ENCODE measurements at places on chromosomes 5 and 9.

GRCh38 chr9:135456436-135457104 lies 23.0 kb upstream of the PPP1R26 start:
- H3K27ac ChIP-seq, result no peak overlapping the region
- no peaks in the 10 kb centered on the region for H3K36me3 ChIP-seq
- H3K27me3 ChIP-seq, result no peaks in the 10 kb centered on the region
- no peak for DNase-seq
- H3K4me3 ChIP-seq, result no peak overlapping the region

- no peaks in the 10 kb centered on the region for H3K4me1 ChIP-seq
- no peaks in the 10 kb centered on the region for H3K36me3 ChIP-seq
- H3K27me3 ChIP-seq, result no peaks in the 10 kb centered on the region
- no peak overlapping the region for H3K4me3 ChIP-seq
- no peak for DNase-seq
- H3K27ac ChIP-seq, result no peak overlapping the region
Measured at GRCh38 chr9:123099548-123099947, 66.1 kb downstream of the GPR21 start.

DNA sequence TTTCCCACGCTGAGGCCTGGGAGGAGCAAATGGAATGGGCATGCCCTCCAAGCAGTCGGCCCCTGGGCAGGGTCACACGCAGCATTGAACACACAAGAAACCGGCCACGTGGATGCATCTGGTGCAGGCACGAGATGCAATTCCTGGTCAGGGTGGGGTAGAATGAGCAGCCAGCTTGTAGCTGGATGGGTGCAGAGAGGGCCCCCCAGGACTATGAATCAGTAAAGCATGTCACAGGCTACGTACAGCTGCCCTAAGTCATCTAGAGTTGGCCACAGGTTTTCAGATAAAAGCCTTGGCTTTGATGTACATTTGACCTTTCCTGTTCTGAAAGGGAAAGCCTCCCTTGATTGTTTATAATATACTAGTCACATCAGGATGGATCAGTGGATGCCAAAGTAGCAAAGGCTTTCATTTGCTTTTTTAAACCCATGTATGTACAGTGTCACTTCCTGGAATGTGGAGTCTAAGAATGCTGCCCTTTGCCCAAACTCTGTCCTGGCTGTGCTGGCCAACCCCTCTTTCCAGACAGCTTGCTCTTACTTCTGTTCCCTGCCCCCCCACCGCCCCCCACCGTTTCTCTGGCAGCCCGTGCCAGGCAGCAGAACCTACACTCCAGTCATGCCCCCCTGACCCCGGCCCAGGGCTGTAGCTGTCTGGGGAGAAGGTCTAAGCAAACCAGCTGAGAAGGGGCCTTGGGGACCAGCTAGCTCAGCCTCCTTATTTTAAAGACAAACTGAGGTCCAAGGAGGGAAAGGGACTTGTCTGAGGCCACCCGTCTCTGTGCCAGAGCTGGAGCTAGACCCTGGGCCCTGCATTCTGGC lies 169.2 kb downstream of the HSPA4 start:
- DNase-seq, result no peak
- no peak overlapping the region for H3K27ac ChIP-seq
- no peaks in the 10 kb centered on the region for H3K4me1 ChIP-seq
- no peaks in the 10 kb centered on the region for H3K27me3 ChIP-seq
- no peaks in the 10 kb centered on the region for H3K36me3 ChIP-seq

DNA sequence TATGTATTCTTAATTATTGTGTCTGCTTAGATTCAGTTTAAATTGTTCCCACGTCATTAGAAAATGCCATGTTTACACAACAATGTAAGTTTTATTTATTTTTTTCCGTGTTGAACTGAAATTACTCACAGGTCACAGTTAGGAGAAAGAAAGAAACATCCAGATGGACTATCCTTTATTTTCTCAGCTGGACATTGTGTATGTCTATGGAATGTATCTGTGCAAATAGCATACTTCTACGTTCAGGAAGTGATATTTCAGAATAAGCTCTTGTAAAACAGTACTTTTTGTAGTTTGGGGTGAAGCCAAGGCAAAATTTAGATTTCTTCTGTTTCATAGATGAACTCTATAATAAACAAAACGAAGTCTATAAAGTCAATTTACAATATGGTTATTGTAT lies 249.0 kb upstream of the ZNF608 start:
- no peak for DNase-seq
- H3K4me3 ChIP-seq, result no peak overlapping the region
- H3K27me3 ChIP-seq, result no peaks in the 10 kb centered on the region
- no peaks in the 10 kb centered on the region for H3K4me1 ChIP-seq

GRCh38 chr5:124732428-124733328 lies 13.8 kb downstream of the ZNF608 start:
- H3K4me1 ChIP-seq, result no peaks in the 10 kb centered on the region
- no peaks in the 10 kb centered on the region for H3K36me3 ChIP-seq
- H3K27ac ChIP-seq, result no peak overlapping the region
- H3K27me3 ChIP-seq, result no peaks in the 10 kb centered on the region
- no peak for DNase-seq

- no peak overlapping the region for H3K27ac ChIP-seq
- H3K4me1 ChIP-seq, result no peaks in the 10 kb centered on the region
- no peaks in the 10 kb centered on the region for H3K27me3 ChIP-seq
- no peak for DNase-seq
Measured at GRCh38 chr5:68299575-68299974, 84.0 kb downstream of the PIK3R1 start.

DNA sequence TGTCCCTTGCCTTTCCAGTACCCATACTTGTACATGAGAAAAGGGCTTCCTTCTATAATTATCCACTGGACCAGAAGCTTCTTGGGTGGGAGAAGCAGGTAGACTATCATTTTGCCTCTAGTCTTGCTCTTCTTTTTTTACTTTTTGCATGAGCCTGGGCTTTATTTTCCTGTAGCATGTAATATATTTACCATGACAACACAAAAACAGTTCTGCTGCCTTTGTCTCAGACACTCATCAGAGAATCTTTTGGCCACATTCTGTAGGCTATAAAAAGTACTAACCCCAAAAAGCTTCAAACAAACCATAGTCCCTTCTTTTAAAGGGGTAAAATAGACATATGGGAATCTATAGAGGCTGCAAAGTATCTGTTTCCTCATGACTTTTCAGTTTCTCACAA lies 339.2 kb upstream of the PIK3R1 start:
- no peaks in the 10 kb centered on the region for H3K4me1 ChIP-seq
- H3K27ac ChIP-seq, result no peak overlapping the region
- no peak for DNase-seq

- H3K4me1 ChIP-seq, result peaks cover 5% of the 10 kb centered on the region
- DNase-seq, result peak; percentile 74
- H3K4me3 ChIP-seq, result no peak overlapping the region
Measured at GRCh38 chr9:109313351-109313750, 7.5 kb downstream of the EPB41L4B start.

- no peaks in the 10 kb centered on the region for H3K27me3 ChIP-seq
- peak overlapping the region; percentile 72 for H3K27ac ChIP-seq
- DNase-seq, result no peak
- no peak overlapping the region for H3K4me3 ChIP-seq
- H3K4me1 ChIP-seq, result peaks cover 15% of the 10 kb centered on the region
Measured at GRCh38 chr9:116156621-116157314, 3.2 kb downstream of the PAPPA start.

DNA sequence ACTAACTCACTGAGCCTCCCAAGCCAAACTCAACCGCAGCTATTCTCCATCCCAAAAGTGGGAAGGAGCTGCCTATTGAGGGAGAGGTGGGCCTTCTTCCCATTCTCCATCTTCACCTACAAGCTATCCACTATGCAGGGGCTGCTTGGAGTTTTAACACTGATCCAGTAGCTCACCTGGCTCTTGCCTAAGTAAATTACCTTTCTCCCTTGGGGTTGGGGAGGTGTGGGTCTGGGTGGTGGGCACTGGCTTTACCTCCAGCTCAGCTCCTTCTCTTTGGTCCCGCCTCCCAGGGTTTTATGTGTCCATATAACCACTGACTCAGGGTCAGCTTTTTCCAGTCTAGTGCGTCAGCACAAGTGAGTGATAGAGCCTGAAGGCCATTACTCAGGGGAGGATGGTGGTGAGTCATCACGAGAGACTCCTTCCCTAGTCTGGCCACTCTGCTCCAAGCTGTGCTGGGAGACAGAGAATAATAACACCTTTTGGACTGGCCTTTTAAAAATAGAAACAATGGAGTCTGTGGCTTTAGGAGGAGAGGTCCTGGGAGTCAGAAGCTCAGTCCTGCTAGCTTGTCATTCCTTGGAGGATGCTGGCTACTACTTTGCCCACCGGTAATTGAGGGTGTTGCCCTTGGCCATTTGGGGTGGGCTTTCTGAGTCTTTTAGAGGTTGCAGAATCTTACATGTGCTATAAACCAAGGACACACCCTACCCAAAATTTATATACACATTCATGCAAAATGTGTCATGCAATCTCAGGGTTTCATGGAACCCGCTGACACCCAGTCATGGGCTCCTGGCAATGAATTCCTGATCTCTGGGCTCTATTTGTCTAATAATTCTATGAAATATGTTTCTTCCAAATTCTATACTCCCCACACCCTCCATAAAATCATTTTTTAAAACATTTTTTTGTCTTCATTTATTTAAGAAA lies 35.6 kb upstream of the ATP6V1G1 start:
- DNase-seq, result no peak
- H3K27me3 ChIP-seq, result no peaks in the 10 kb centered on the region
- no peak overlapping the region for H3K4me3 ChIP-seq

GRCh38 chr5:164119806-164120447 lies 614.5 kb downstream of the MAT2B start:
- H3K36me3 ChIP-seq, result no peaks in the 10 kb centered on the region
- H3K27me3 ChIP-seq, result no peaks in the 10 kb centered on the region
- H3K4me3 ChIP-seq, result no peak overlapping the region

- H3K4me1 ChIP-seq, result no peaks in the 10 kb centered on the region
- no peak for DNase-seq
- H3K27ac ChIP-seq, result no peak overlapping the region
- no peak overlapping the region for H3K4me3 ChIP-seq
- no peaks in the 10 kb centered on the region for H3K27me3 ChIP-seq
Measured at GRCh38 chr9:113446323-113446740, 17.2 kb upstream of the RGS3 start.

DNA sequence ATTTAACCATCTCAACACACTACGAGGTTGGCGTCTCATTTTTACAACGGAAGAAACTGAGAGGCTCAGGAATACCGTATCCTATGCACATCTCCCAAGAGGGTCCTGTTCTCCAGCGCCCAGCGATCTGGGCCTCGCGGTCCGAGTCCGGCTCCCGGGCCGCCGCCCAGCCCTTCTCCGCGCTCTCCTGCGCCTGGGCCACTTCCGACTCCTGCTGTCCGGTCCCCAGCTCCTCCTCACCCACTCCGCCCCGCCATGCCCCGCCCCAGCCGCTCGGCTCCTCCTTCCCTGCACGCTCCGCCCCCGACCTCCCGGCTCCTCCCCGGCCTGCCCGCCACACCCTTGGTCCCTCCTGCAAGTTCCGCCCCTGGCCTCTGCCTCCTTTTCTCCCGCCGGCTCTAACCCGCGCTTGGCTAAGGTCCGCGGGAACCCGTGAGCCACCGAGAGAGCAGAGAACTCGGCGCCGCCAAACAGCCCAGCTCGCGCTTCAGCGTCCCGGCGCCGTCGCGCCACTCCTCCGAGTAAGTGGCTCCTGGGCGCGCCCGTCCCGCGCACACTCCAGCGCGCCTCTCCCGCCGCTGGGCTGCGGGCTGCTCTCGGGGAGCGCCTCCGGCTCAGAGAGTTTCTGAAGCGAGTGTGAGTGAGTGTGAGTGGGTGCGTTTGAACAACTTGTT lies 87.3 kb upstream of the TNFAIP8 start:
- peak; percentile 99 for DNase-seq
- peak overlapping the region; percentile 94 for H3K27ac ChIP-seq
- H3K27me3 ChIP-seq, result no peaks in the 10 kb centered on the region
- H3K36me3 ChIP-seq, result no peaks in the 10 kb centered on the region

GRCh38 chr9:34927061-34927460 lies 31.0 kb upstream of the PHF24 start:
- DNase-seq, result no peak
- no peak overlapping the region for H3K4me3 ChIP-seq
- H3K4me1 ChIP-seq, result no peaks in the 10 kb centered on the region
- no peak overlapping the region for H3K27ac ChIP-seq
- no peaks in the 10 kb centered on the region for H3K27me3 ChIP-seq
- H3K36me3 ChIP-seq, result no peaks in the 10 kb centered on the region

DNA sequence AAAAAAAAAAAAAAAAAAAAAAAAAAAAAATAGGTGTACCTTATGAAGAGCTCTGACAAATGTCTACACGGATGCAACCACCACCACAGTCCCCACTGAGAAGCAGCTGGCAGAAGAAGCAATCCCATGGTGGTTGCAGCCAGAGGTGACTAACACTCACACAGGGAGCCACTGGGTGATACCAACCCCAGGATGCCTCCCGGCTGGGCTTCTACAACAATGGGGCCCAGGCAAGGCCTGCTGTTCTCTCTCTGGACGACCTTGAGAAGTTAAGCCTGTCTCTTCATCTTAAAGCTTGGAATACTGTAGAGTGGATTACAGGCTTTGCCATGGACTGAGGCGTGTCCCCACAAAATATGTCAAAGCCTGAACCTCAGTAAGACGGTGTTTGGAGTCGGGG lies 104.1 kb downstream of the ROR2 start:
- no peak overlapping the region for H3K27ac ChIP-seq
- peaks cover 20% of the 10 kb centered on the region for H3K4me1 ChIP-seq
- no peak overlapping the region for H3K4me3 ChIP-seq
- DNase-seq, result no peak

DNA sequence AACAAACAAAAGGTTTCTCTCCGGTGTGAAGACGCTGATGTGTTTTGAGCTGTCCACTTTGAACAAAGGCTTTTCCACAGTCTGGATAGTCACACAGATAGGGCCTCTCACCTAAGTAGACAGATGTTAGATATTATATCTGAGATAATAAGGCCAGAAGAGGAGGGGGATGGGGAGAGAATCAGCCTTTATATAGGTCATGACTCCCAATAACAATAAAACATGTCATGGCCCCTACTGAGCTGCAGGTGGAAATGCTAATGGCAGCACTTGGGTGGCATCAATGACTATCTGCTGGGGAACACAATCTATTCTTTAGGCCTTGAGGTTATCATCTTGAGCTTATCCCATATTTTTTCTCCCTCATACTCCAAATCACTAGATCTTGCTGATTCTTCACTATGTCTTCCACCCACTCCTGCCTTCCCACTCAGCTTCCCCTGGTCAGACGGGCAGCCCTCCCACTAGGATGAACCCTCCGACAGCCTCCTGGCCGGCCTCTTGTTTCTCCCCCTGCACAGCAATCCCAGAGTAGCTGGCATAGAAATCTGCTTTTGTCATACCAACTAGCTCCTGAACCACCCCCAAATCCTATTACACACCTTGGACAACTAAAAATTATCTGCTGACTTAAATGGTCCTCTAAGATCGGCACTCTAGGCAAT lies 11.5 kb upstream of the SLC35D2 start:
- no peak overlapping the region for H3K27ac ChIP-seq
- no peak overlapping the region for H3K4me3 ChIP-seq
- H3K36me3 ChIP-seq, result no peaks in the 10 kb centered on the region
- no peaks in the 10 kb centered on the region for H3K27me3 ChIP-seq

GRCh38 chr5:40746703-40747102 lies 9.1 kb downstream of the TTC33 start:
- no peaks in the 10 kb centered on the region for H3K4me1 ChIP-seq
- no peak for DNase-seq
- H3K4me3 ChIP-seq, result no peak overlapping the region
- no peaks in the 10 kb centered on the region for H3K27me3 ChIP-seq
